ENCODE measurements at places on chromosomes 3 and 15. TPM values are rescaled to one million over a fixed set of nuclear protein-coding genes. Genes with fewer than 3 reads are reported as not detected.

DNA sequence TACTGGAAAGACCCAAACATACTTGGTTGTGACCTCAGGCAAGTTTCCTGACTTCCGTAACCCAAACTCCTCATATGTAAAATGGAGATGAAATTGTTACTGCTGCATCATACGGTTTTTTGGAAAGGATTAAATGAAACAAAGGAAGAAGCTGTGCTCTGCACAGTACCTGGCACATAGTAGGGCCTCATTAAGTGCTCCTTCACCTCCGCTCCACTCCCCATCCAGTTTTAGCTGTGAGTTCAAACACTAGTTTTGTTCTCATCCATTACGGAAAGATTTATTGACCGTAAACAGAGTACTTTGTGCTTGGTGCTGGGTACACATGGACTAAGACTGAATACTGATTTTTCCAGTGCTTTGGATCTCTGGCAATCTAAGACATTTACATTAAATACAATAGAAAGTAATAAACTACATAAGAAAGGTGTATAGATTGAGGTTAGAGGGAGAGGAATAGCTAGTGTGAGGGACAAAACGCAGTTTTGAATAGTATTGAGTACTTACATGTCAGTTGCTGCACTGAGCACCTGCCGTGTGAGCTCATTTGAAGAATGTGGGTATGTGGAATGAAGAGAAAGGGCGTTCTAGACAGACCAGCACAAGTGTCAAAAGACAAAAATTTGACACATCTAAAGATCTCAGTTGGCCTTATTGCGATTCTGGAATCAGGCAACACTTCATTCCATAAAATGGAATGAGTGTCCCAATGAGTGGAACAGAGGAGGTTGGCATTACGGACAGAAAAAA, 594 bp upstream of the ICE2 start:
- peaks cover 18% of the 10 kb centered on the region for H3K4me1 ChIP-seq
- peaks cover 21% of the 10 kb centered on the region for H3K36me3 ChIP-seq
- peak overlapping the region; percentile 90 for H3K4me3 ChIP-seq
- H3K27me3 ChIP-seq: no peaks in the 10 kb centered on the region
- no peak for DNase-seq

CRABP1 gene
- 118 TPM for total RNA-seq

DNA sequence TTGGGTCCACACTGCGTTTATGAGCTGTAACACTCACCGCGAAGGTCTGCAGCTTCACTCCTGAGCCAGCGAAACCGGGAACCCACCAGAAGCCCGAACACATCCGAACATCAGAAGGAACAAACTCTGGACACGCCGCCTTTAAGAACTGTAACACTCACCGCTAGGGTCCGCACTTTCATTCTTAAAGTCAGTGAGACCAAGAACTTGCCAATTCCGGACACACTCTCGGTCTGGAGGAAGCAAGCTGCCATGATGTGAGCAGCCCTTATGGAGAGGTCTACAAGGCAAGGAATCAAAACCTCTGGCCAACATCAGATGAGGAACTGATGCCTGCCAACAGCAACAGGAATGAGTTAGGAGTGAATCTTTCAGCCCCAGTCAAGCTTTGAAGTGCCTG, 62.9 kb downstream of the SLC28A2 start:
- no peaks in the 10 kb centered on the region for H3K4me1 ChIP-seq
- H3K36me3 ChIP-seq: no peaks in the 10 kb centered on the region

ATP8B4 gene
- 0.64 TPM for total RNA-seq

DNA sequence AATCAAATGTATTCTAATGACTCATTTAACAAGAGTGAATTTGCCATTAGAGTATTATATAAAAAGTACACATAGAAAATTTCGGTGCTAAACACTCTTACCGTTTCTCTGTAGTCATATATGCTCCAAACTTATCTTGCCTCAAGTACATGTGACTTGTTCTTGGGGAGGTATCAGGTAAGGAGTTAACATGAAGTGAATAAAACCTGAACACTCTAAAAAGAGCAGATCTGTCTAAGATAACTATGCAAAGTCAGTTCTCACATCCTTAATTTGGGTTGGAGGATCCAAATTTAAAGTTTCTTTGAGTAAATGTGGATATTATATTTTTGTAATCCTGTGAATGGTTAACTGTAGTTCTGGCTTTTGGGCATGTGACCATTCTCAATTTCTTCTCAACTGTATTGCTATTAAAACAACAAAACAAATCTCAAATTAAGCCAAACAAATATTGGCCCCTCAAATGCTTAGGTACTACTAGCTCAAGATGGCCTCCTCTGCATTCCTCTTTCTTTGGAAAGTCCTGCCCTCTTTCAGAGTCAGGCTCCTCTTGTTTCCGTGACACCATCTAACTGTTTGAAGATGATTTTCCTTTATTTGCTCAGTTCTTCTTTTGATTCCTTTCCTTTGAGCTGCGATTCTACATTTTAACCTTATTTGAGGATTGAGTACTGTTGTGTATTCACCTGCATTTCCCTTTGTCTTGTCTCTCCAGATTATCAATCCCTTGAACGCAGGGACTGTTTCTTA, 4.2 kb downstream of the EDEM1 start:
- H3K27me3 ChIP-seq: no peaks in the 10 kb centered on the region
- H3K4me3 ChIP-seq: peak overlapping the region; percentile 43
- H3K36me3 ChIP-seq: peaks cover 17% of the 10 kb centered on the region
- DNase-seq: no peak
- H3K4me1 ChIP-seq: no peaks in the 10 kb centered on the region

DNA sequence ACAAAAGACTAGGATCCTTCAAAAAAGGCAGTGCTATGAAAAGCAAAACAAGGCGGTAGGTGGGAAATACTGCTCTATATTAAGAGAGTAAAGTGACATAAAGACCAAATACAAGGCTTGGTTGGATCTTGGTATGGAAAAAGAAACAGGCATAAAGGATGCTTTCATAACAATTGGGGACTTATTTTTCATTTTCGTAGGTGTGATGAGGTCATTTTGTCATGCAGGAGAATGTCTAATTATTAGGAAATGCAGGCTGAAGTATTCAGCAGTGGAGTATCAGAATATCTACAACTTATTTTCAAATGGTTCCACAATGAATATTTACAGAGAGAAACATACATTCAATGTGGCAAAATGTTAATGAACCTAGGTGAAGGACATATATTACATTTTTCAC, 9.0 kb downstream of the XPC start:
- DNase-seq: no peak
- no peaks in the 10 kb centered on the region for H3K4me1 ChIP-seq
- no peak overlapping the region for H3K4me3 ChIP-seq

GTPBP8 gene
- total RNA-seq: 25.7 TPM

- H3K27me3 ChIP-seq: peaks cover 11% of the 10 kb centered on the region
- peaks cover 8% of the 10 kb centered on the region for H3K4me1 ChIP-seq
- peak overlapping the region; percentile 90 for H3K27ac ChIP-seq
- DNase-seq: peak; percentile 70
- peaks cover 17% of the 10 kb centered on the region for H3K36me3 ChIP-seq
Observed at GRCh38 chr15:43329217-43329959, 985 bp downstream of the LCMT2 start.

ANKRD63 gene
- not detected for total RNA-seq

DNA sequence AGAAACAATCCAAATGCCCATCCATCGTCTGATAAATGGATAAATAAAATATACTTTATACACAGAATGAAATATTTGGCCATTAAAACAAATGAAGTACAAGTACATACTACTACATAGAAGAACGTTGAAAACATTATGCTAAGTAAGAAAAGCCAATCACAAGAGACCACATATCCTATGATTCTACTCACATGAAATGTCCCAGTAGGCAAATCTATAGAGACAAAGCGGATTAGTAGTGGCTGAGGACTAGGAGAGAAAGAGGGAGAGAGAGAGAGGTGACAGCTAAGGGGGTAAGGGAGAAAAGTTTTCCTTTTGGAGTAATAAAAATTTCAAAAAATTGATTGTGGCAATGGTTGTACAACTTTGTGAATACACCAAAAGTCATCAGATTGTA, 147.0 kb downstream of the GREM1 start:
- no peaks in the 10 kb centered on the region for H3K4me1 ChIP-seq
- no peak for DNase-seq

SLC22A13 gene
- total RNA-seq: 0.33 TPM

ACKR4 gene
- total RNA-seq: not detected

ITIH4 gene
- total RNA-seq: 6.2 TPM

FRMD4B gene
- total RNA-seq: 2.1 TPM

DNA sequence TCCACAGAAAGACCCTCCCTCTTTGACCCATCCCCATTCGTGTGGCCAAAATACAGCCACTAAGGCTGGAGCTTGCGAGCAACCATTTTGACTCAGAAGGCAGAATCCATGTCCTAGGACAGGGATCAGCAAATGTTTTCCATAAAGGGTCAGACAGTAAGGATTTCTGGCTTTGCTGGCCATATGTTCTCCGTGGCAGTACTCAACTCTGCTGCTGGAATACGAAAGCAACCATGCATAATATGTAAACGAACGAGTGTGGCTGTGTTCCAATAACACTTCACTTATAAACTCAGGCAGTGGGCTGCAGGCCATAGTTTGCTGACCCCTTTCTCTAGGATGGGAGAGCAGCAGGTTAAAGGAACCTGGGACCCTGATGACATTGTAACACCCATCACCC, 77.6 kb upstream of the WNT5A start:
- H3K4me3 ChIP-seq: no peak overlapping the region
- DNase-seq: no peak
- no peaks in the 10 kb centered on the region for H3K4me1 ChIP-seq
- H3K36me3 ChIP-seq: no peaks in the 10 kb centered on the region

DNA sequence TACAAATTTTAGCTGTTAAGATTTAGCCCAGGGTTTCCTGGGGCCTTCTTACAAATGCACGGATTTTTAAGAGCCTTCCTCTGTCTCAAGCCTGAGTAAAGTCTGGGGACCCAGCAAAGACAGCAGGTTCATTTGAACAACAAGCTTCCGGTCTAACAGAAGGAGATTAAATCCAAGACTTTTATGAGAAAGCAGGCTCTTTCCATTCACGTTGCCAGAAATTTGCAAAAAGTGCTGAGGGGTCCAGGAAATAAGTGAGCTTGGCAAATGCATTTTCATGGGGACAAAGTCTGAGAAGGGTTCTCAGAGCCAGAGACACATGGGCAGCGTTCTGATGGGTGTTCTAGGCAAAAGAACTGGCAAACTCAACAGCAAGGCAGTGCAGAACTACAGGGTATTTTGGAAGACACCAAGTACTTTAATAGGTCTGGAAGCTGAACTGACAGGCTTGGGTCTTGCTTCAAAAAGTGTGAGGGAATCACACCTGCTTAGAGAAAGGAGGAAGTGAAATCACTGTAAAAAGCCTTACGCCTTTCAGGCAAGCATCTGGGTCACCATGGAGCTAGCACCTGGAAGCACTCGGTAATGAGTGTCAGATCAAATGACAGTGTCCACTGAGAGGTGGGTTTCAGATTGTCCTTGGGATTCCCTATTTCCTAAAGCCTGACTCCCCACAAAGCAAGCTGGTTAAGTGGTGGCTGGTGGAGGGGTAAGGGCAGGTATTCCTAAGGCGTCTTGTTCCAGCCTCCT, 115.8 kb upstream of the ARHGEF3 start:
- no peak overlapping the region for H3K4me3 ChIP-seq
- DNase-seq: peak; percentile 51
- no peaks in the 10 kb centered on the region for H3K4me1 ChIP-seq
- no peaks in the 10 kb centered on the region for H3K36me3 ChIP-seq
- no peak overlapping the region for H3K27ac ChIP-seq

GRCh38 chr3:185094697-185095096, 58.2 kb downstream of the C3orf70 start:
- no peak overlapping the region for H3K27ac ChIP-seq
- no peaks in the 10 kb centered on the region for H3K4me1 ChIP-seq
- H3K4me3 ChIP-seq: no peak overlapping the region
- no peaks in the 10 kb centered on the region for H3K27me3 ChIP-seq
- DNase-seq: no peak

SPCS1 gene
- 102 TPM for total RNA-seq

DNA sequence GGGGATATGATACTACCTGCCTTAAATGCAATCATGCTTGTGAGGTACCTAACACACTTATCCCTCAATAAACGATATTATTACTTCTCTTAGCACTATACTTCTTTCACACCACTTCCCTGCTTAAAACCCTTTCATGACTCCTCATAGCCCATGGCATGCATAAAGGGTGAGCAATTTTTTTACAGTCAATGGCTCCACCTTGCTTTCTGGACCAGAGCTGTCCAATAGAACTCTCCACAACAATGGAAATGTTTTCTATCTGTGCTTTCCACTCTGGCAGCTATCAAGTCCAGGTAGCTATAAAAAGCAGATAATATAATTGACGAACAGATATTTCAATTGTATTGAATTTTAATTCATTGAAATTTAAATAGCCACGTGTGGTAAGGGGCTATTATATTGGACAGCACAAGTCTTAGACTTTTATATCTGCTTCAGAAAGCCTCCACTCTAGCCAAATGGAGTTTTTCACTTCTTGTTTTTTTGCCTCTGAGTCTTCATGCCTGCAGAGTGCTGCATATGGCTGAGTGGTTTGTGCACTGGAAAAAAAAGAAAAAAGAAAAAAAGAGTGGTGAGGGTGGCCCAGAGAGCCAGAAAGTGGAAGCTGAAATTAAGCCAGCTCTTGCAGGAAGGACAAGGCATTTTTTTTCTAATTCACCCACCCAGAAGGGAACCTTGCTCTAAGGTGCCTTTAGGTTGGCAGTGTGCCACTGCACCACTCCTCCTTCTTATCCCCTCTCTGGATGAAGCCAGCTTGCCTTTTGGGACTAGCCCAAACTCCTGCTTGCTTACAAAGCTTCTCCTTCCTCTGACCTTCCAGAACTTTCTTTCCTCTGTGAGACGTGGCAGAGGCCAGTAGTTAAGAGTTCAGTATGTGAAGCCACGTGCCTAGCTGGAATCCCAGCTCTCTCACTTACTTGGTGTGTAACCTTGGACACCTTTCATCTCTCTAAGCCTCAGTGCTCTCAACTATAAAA, 239.0 kb upstream of the LRTM1 start:
- DNase-seq: no peak
- H3K27me3 ChIP-seq: no peaks in the 10 kb centered on the region
- H3K27ac ChIP-seq: no peak overlapping the region
- no peaks in the 10 kb centered on the region for H3K4me1 ChIP-seq

DNA sequence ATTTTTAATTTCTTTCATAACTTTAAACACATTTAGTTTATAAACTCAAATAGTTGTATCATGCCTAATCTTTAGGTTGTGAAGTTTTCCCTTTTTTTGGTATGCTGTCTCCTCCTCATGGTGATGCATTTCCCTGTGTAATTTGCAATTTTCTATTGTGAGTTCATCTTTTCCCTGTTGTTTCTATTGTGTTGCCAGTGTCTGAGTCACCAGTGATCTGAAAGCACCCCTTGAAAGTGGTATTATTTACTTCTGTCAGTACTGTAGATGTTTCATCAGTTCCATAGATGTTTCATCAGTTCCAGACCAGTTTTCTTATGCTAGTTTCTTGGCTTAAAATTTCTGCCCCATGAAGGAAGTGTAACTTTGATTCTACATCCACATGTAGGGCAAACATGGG, 80.6 kb downstream of the OXSM start:
- H3K36me3 ChIP-seq: no peaks in the 10 kb centered on the region
- H3K27me3 ChIP-seq: no peaks in the 10 kb centered on the region
- H3K4me1 ChIP-seq: no peaks in the 10 kb centered on the region
- no peak overlapping the region for H3K27ac ChIP-seq
- H3K4me3 ChIP-seq: no peak overlapping the region
- DNase-seq: no peak

AMT gene
- 43.0 TPM for total RNA-seq

Measured in endodermal cell (in vitro differentiated cells).